ENCODE measurements at places on chromosomes 6 and 20.

DNA sequence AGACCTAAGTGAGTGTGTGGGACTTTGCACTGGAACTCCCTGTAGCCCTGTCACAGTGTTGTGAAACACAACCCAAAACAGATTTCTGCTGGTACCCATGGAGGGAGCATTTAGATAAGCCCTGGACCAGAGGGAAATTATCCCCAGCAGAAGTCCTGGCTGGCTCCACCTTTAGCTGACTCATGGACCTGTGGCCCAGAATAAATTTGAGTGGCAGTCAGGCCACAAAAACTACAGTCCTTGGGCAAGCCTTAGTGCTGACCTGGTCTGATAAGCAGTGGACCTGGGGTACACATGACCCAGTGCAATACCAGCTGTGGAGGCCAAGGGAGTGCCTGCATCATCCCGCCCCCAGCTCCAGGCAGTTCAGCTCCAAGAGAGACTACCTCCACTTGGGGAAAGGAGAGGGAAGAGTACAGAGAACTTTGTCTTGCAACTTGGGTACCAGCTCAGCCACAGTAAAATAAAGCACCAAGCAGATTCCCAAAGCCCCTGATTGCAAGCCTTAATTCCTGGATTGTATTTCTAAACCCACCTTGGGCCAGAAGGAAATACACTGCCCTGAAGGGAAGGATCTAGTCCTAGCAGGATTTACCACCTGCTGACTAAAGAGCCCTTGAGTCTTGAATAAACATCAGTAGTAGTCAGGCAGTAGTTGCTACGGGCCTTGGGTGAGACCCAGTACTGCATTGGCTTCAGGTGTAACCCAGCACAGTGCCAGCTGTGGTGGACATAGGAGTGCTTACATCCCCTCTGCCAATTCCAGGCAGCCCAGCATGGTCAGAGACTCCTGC is 140.4 kb upstream of the COL21A1 start:
- DNase-seq: no peak

DNA sequence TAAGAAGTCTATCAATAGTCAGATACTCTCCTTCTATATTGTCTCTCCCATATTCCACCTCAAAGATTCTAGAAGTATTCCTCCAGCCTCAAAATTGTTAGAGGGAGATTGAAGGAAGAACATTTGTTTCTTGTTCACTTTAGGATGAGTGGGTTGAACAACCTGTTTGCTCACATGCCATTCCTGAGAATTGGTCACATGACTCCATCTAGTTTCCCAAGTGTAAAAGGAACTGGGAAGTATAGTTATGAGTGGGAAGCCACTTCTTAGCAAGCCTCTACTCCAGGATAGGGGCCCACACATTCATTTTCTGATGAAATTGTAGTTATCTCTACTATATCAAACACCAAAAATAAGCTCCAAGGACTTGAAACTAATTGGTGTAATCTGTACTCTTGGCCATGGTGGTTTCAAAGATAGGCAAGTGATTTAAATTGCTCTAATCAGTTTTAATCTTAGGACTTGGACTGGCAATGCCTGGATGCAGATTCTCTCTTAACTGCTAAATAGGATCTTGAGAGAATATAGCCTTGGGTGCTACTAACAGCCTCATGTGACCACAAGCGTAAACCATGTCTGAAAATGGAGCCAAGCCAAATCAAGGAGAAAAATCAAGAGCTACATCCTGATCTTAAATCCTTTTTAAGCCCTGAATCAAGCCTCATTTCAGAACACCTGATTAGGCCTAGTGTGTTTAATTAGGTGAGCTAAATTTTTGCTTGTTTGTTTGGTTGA is 758.7 kb upstream of the MAN1A1 start:
- no peak for DNase-seq

DNA sequence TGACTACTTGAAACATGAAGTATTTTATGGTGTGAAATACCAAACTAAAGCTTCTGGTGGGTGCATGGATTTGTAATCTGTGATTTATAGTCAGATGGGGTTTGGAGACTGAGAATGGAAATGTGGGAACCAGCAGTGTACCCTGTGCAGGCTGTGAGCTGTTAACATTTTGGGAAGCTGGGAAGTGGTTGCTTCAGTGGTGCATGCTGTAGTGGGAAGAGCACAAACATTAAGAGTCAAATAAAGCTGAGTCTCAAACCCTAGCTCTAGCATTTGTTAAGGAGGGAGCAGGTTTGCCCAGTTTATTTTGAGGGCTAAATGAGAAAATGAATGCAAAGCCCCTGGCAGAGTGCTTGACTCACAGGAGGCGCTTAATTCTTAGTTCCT is 235.7 kb downstream of the ZFAND3 start:
- no peak for DNase-seq

- no peak for DNase-seq
These were observed 249.7 kb upstream of the SYNCRIP start for GRCh38 chr6:85892346-85892745.

Data from stimulated activated CD8-positive, alpha-beta memory T cell treated with anti-CD3 and anti-CD28 coated beads, Interleukin-15, amount 100 ng/mL, for 48 hours (primary cell).